ENCODE measurements at places on chromosomes 12 and 14.
A peak's percentile ranks its signal among the peaks of the same experiment; 100 is the strongest.

DNA sequence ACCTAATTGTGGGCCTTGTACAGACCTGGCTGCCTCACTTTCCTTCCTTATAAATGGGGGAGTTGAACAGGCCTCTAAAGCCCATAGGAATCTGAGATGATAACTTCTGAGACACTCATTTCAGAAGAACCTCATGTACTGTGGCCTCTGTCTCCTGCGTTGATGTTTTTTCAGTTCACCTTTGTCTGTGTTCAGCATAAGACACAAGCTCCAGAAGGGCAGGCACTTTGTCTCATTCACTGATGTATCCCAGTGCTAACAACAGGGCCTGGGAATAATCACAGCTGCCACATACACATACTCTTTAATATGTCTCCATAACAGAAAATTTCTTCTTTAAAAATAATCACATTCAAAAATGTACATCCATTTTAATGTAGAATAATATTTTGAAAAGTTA is 3.3 kb downstream of the FGD6 start:
- peak; percentile 55 for DNase-seq

GRCh38 chr14:96905825-96906224 is 108.6 kb downstream of the VRK1 start:
- no peak for DNase-seq

- DNase-seq, result no peak
These were observed 8.4 kb downstream of the PAPLN start for GRCh38 chr14:73245480-73246325.

GRCh38 chr12:48789858-48790326 is 1.0 kb upstream of the ADCY6 start:
- no peak for DNase-seq

Measured in NCI-H1417 (cell line).